ENCODE measurements at places on chromosomes 2 and 18. TPM values are rescaled to one million over a fixed set of nuclear protein-coding genes. Genes with fewer than 3 reads are reported as not detected.

- H3K36me3 ChIP-seq, result no peaks in the 10 kb centered on the region
- peaks cover 2% of the 10 kb centered on the region for H3K27me3 ChIP-seq
- no peak overlapping the region for H3K27ac ChIP-seq
- DNase-seq, result no peak
Measured at GRCh38 chr2:215678094-215678493, 242.2 kb upstream of the FN1 start.

- H3K27me3 ChIP-seq, result peaks cover 7% of the 10 kb centered on the region
- no peak overlapping the region for H3K27ac ChIP-seq
- no peak overlapping the region for H3K4me3 ChIP-seq
- DNase-seq, result no peak
Measured at GRCh38 chr2:227759411-227760118, 13.9 kb downstream of the SCYGR8 start.

DNA sequence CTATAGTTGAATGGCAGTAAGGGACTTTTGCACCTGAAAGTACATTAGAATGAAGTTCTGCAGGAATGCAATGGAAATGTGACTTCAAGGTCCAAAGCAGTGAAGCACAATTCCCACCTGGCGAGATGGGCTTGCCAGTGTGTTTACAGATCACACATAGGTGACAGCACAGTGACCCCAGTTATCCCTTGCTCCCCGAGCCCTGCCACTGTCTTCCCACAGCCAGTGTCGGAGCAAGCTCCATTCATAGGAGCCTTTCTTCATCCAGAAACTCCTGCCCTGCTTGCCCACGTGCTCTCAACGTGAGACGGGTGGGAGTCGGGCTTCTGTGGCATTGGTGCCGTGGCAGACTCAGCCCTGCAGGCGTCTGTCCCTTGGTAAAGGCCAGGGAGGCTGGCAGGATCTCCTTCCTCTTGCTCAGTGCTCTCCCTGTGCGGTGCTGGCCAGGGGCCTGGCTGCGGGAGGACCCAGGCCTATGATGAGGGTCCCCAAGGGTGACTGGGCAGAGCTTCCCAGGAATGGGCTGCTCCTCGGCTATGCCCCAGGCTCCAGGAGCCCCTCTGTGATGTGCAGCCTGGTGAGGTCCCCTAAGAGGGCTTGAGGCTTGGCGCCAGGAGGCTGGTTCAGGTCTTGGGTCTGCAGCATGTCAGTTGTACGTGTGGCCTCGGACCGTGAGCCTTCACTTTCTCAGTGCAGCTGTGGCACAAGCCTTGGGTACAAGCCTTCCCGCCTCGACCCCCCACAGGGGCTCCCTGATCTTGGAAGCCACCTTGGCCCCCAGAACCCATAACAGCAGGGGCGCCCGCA lies 40.2 kb downstream of the SNED1 start:
- H3K4me3 ChIP-seq, result peak overlapping the region; percentile 84
- no peaks in the 10 kb centered on the region for H3K27me3 ChIP-seq
- H3K27ac ChIP-seq, result peak overlapping the region; percentile 82
- peaks cover 11% of the 10 kb centered on the region for H3K36me3 ChIP-seq
- DNase-seq, result no peak
- peaks cover 68% of the 10 kb centered on the region for H3K4me1 ChIP-seq

GRCh38 chr18:75240433-75240832 lies 29.8 kb downstream of the TSHZ1 start:
- DNase-seq, result no peak
- peaks cover 3% of the 10 kb centered on the region for H3K4me1 ChIP-seq
- H3K4me3 ChIP-seq, result no peak overlapping the region

- peaks cover 3% of the 10 kb centered on the region for H3K4me1 ChIP-seq
- H3K27ac ChIP-seq, result no peak overlapping the region
- H3K4me3 ChIP-seq, result no peak overlapping the region
- DNase-seq, result no peak
- H3K36me3 ChIP-seq, result no peaks in the 10 kb centered on the region
- peaks cover 1% of the 10 kb centered on the region for H3K27me3 ChIP-seq
Measured at GRCh38 chr2:241014224-241014623, 15.8 kb downstream of the SNED1 start.

DNA sequence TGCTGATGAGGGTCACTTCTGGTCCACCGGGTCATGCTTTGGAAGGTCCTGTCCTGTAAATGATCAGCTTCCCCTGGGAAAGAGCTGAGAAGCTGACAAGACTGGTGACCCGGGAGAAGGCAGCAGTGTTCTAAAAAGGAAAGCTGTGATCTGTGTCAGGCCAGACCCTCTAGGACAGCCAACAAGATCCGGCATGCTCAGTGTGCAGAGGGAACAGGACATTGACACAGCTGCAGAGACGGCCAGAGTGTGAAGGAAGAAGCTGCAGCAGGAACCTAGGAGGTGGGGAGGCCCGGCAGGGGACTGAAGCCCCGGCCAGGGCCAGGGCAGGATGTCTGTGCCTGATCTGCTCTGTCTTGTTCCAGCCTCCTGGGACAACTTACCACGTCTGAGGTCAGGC lies 372.7 kb upstream of the ID2 start:
- H3K36me3 ChIP-seq, result no peaks in the 10 kb centered on the region
- peaks cover 80% of the 10 kb centered on the region for H3K27me3 ChIP-seq
- no peak overlapping the region for H3K27ac ChIP-seq
- no peak overlapping the region for H3K4me3 ChIP-seq
- peaks cover 21% of the 10 kb centered on the region for H3K4me1 ChIP-seq
- no peak for DNase-seq

GRCh38 chr2:60104514-60105505 lies 448.6 kb downstream of the BCL11A start:
- H3K27me3 ChIP-seq, result no peaks in the 10 kb centered on the region
- no peak for DNase-seq
- H3K27ac ChIP-seq, result peak overlapping the region; percentile 79
- H3K4me3 ChIP-seq, result peak overlapping the region; percentile 83

DNA sequence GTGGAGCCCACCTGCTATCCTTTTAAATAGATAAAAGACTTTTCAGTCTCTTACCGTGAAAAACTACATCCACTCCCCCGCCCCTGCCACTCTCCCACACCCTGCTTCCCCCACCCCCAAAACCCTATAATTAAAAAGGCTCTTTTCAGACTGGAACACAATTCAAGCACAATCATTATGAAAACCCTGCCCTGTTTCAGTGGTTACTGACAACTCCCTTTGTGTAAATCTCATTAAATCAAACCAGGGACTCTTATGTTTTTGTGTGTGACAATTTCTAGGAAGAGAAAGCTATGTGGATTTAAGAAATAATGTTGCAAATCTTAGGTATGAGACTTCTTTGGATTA lies 21.0 kb upstream of the ZNF532 start:
- no peak overlapping the region for H3K4me3 ChIP-seq
- no peak overlapping the region for H3K27ac ChIP-seq
- H3K27me3 ChIP-seq, result peaks cover 3% of the 10 kb centered on the region
- DNase-seq, result no peak

DNA sequence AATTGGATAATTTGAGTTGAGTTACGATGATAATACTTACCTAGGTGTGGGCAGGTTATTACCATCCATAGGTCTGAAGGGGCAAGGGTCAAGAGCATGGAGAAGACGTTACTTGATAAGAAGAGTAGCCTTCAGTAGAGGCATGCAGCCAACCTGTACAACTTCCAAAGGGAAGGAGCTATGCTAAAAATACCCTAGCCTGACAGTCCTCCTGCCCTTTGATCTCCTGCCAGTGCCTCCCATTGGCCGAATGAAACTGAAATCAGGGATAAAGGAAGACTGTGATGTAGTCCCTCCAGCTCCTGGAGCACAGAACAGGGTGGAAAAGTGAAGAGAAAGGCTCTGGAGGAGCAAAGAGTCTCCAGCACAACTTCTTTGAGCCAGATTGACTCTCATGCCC lies 487.4 kb downstream of the ADCYAP1 start:
- H3K27me3 ChIP-seq, result no peaks in the 10 kb centered on the region
- no peaks in the 10 kb centered on the region for H3K36me3 ChIP-seq
- no peak overlapping the region for H3K27ac ChIP-seq
- H3K4me1 ChIP-seq, result no peaks in the 10 kb centered on the region

GRCh38 chr2:5925604-5926003 lies 233.4 kb downstream of the SOX11 start:
- H3K27ac ChIP-seq, result no peak overlapping the region
- no peaks in the 10 kb centered on the region for H3K36me3 ChIP-seq
- H3K4me3 ChIP-seq, result no peak overlapping the region
- no peak for DNase-seq

GRCh38 chr2:189580241-189580651 lies 340 bp downstream of the SLC40A1 start:
- H3K27ac ChIP-seq, result no peak overlapping the region
- H3K4me3 ChIP-seq, result peak overlapping the region; percentile 69
- no peak for DNase-seq
- H3K4me1 ChIP-seq, result peaks cover 20% of the 10 kb centered on the region

DNA sequence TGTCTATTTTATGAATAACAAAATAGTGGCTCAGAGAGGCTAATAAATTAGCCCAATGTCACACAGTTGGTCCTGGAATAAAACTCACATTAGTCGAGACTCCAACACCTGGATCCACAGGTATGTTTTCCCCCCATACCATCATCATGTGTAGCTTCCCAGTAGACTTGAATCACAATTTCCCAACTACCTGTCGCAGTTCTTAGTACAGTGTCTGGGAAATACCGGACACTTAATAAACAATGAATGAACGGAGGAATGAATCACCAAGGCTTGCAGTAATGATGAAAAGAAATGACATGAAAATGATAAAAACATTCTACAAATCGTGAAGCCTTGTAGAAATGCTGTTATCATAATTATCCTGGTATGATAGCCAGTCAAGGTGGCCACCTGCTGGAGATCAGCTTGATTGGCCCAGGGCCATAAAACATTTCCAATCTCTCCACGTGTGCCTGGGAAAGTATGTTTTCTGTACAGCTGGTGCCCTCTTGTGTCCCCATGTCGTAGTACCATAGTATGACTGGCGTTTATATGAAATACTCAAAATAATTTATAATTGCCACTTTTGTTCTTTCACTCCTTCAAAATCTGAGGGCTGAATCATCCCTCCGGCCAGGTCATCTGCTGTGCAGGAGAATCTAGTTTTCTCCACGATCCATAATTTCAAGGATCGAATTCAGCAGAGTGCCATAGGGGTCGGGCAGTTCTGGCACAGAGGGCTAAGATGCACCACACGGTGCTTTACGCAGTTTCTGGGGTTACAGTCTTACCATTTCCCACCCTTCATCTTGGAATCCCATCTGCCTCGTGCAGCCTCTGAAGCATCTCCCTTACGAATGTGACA lies 95.4 kb downstream of the LAMA1 start:
- DNase-seq, result no peak
- H3K27me3 ChIP-seq, result no peaks in the 10 kb centered on the region
- no peaks in the 10 kb centered on the region for H3K4me1 ChIP-seq
- no peaks in the 10 kb centered on the region for H3K36me3 ChIP-seq
- no peak overlapping the region for H3K4me3 ChIP-seq
- no peak overlapping the region for H3K27ac ChIP-seq

GRCh38 chr2:40324656-40325055 lies 127.2 kb downstream of the SLC8A1 start:
- no peaks in the 10 kb centered on the region for H3K36me3 ChIP-seq
- H3K4me1 ChIP-seq, result peaks cover 5% of the 10 kb centered on the region
- no peaks in the 10 kb centered on the region for H3K27me3 ChIP-seq
- H3K27ac ChIP-seq, result no peak overlapping the region
- no peak overlapping the region for H3K4me3 ChIP-seq

DNA sequence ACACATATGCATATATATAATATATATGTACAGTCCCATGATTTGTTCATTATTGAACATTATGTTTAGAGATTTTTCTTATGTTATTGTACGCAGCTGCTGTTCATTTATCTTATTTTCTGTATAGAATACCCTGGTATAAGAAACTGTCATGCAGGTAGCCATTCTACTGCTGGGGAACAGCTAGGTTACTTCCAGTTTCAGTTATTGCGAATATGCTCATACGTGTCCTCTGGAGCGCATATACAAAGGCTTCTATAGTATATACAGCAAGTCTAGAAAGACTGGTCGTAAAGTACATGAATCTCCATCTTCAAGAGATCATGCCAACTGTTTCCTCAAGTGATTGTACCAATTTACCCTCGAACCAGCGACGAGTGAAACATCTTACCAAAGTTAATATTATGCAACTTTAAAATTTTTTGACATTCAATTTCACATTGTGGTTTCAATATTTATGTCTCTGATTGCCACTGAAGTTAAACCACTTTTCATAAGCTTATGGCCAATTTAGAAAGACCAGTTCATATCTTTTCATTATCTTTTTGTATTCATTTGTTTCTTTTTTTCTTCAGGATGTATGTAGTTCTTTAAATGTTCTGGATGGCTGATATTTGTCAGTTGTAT lies 53.5 kb downstream of the RDH14 start:
- peaks cover 2% of the 10 kb centered on the region for H3K4me1 ChIP-seq
- H3K36me3 ChIP-seq, result no peaks in the 10 kb centered on the region
- no peak overlapping the region for H3K27ac ChIP-seq
- no peak for DNase-seq
- H3K27me3 ChIP-seq, result peaks cover 10% of the 10 kb centered on the region

GRCh38 chr18:27787547-27787946 lies 389.4 kb downstream of the CDH2 start:
- H3K36me3 ChIP-seq, result no peaks in the 10 kb centered on the region
- H3K4me1 ChIP-seq, result no peaks in the 10 kb centered on the region
- no peak overlapping the region for H3K27ac ChIP-seq
- no peaks in the 10 kb centered on the region for H3K27me3 ChIP-seq
- H3K4me3 ChIP-seq, result no peak overlapping the region

DNA sequence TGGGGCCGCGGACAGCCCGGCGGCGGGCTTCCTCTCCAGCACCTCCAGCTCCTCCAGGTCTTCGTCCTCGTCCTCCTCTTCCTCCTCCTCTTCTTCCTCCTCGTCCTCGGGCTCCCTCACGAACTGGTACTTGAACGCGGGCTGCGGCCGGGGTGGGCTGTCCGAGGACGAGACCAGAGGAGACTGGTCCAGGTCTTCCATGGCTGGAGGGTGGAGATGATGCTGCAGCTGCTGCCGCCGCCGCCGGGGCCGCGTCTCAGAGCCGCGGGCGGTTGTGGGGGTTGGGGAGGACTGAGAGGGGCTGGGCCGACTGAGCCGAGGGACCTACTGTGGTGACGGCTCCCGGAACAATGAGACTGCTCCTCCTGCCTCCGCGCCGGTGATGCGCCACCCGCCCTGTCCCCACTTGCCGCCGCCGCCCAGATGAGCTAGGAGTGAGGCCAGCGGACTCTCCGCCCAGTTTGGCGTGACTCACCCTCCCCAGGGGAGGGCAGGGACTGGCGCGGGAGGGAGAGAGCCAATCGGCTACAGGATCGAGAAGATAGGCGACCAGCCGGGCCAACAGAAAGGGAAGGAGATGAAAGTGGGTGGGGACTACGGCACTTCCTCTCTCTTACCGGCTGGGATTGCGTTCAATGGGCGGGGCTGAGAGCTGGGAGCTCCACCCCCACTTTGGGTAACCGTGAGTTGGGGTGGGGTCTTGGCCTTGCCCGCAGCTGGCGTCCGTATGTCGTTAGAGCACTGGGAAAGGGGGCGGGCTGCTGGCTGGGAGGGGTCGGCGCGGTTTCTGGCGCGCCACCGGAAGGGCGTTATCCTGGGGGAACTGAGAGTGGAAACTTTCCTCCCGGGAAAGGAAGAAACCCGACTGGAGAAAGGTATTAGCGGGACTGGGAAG lies at the start of gene RTN4:
Gene RTN4 (minus strand): TSS at position 352 of the 895 bp plus-strand sequence. CDS start 151 bp downstream, at position 201.
- H3K27ac ChIP-seq, result peak within 1 kb of the TSS; percentile 99
- H3K27me3 ChIP-seq, result no peaks in the 10 kb centered on the region
- peaks cover 12% of the 10 kb centered on the region for H3K36me3 ChIP-seq
- peaks cover 70% of the 10 kb centered on the region for H3K4me1 ChIP-seq
- DNase-seq, result peak; percentile 98
- H3K4me3 ChIP-seq, result peak within 1 kb of the TSS; percentile 96

STAMBP gene
- 35.4 TPM for total RNA-seq

SH3BP4 gene
- 1.1 TPM for total RNA-seq

ZC3H6 gene
- 7.0 TPM for total RNA-seq

All from activated B cell treated with CpG ODN at 0.5 μM for 24 hours (primary cell).